ENCODE measurements at places on chromosomes 4 and X.

DNA sequence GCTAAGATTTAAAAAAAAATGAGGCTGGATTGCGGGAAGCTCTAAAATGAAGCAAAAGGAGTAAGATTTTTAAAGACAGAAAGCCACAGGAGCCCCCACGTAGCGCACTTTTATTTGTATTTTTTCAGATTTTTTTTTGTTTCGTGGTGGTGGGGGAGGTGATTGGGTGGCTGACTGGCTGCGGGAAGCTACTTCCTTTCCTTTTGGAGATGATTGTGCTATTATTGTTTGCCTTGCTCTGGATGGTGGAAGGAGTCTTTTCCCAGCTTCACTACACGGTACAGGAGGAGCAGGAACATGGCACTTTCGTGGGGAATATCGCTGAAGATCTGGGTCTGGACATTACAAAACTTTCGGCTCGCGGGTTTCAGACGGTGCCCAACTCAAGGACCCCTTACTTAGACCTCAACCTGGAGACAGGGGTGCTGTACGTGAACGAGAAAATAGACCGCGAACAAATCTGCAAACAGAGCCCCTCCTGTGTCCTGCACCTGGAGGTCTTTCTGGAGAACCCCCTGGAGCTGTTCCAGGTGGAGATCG is 908 bp downstream of the PCDH10 start:
- no peak for DNase-seq

DNA sequence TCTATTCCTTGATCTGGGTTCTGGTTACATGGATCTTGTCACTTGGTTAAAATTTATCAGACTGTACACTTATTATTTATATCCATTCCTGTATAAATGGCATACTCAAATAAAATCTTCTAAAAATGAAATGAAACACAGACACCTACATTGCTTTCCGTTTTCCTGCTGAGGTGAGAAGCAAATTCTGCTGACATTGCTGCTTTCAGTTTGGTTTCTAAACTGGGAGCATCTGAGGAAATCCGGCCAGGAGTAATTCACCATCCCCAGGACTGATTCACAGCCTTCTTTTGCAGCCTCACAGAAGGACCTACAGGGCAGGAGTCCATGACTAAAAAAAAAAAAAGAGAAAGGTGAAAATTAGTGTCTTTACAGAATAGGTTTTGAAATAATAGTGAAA is 93.6 kb downstream of the CORIN start:
- DNase-seq, result no peak

- no peak for DNase-seq
These were observed 119.1 kb downstream of the TGIF2LX start for GRCh38 chrX:90040807-90041206.

DNA sequence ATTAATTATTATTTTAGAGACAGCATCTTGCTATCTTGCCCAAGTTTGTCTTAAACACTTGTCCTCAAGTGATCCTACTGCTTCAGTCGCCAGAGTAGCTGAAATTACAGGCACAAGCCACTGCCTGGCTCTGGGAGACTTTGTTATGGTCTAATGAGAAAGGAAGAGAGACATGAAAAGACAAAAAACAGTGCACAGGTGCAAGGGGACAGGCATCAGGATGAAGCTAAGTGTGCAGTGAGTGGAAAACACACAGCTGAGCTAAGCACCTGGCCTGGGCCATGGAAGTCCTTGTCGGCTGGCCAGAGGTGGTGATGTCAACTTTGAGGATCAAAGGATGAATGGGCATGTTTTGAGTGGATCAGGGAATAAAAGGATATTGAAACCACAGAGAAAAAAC is 102.7 kb downstream of the HS3ST1 start:
- no peak for DNase-seq

- no peak for DNase-seq
These were observed at the start of gene SHROOM2 for GRCh38 chrX:9785944-9786797. TSS of gene SHROOM2 (plus strand) at chrX:9786429. CDS start at chrX:9786546, 117 bp downstream.

- no peak for DNase-seq
These were observed 38.2 kb upstream of the MAMLD1 start for GRCh38 chrX:150324919-150325318.

DNA sequence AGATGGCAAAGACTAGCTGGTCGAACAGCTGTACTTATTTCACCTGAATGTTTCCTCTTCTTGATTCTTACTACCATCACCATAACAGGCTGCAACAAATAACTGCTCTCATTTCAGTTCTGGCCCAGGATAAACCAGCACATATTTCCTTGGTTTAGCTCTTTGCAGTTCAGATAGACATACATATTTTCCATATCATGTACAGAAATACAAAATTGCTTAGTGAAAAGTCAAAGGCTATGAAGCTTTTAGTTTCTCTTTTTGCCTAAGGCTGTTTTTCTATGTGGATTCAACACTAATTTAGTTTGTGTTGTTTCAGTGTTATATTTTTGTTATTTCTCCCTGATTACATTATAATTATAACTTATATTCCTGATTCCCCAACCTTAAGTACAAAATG is 103.6 kb upstream of the BMP3 start:
- DNase-seq, result no peak

- DNase-seq, result no peak
These were observed 76.5 kb downstream of the DDIT4L start for GRCh38 chr4:100113732-100114131.

GRCh38 chr4:12615822-12616221 is 868.3 kb downstream of the RAB28 start:
- no peak for DNase-seq
